Lower lobe of right lung (tissue), 2 donors: ENCODE measurements at places on chromosomes 5 and 9. TPM values are rescaled to one million over a fixed set of nuclear protein-coding genes. Genes with fewer than 3 reads are reported as not detected.

The PCDHAC2 gene
- total RNA-seq = 5.8 TPM

The PFN3 gene
- total RNA-seq = not detected

GRCh38 chr9:3875361-3876132 is 349.7 kb upstream of the RFX3 start:
- H3K27ac ChIP-seq = no peak overlapping the region
- DNase-seq = no peak
- no peaks in the 10 kb centered on the region for H3K27me3 ChIP-seq

GRCh38 chr5:8598356-8598755 is 729.4 kb downstream of the MTRR start:
- no peak overlapping the region for H3K4me3 ChIP-seq
- no peaks in the 10 kb centered on the region for H3K4me1 ChIP-seq
- H3K27ac ChIP-seq = no peak overlapping the region
- no peaks in the 10 kb centered on the region for H3K27me3 ChIP-seq
- DNase-seq = no peak

DNA sequence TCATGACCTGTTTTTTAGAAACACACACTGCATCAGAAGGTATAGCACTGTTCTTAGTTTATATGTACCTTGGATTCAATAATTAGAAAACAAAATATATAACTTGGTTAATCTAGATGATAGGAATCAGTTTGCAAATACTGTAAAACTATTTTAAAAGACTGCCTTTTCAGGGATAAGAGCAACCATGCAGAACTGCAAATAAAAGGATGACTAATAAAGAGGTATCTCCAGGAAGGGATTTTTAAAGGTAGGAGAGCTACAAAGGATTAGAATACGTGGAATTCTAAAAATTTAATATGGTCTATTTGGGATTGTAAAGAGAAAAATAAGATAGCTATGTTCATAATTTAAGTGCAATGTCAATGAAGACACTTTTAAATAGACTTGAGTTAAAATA is 9.4 kb downstream of the GABRA1 start:
- H3K36me3 ChIP-seq = no peaks in the 10 kb centered on the region
- no peak overlapping the region for H3K27ac ChIP-seq
- H3K27me3 ChIP-seq = no peaks in the 10 kb centered on the region
- H3K4me1 ChIP-seq = no peaks in the 10 kb centered on the region

DNA sequence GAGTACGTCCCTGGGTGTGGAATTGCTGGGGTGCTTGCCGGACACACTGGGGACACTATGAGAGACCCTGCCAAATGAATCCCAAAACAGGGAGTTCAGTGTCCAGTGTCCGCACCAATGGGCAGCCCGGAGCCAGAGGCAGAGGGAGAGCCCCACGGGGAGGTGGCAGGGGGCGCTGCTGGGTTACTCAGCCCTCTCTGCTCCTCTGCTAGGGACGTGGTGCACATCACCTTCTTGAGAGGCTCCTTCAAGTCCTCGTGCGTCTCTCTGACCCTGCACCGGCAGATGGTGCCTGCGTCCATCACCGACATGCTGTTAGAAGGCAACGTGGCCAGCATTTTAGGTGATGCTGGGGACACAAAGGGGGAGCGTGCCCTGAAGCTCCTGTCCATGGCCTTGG is 20.8 kb downstream of the STKLD1 start:
- H3K27me3 ChIP-seq = peaks cover 9% of the 10 kb centered on the region
- H3K4me3 ChIP-seq = no peak overlapping the region
- H3K27ac ChIP-seq = no peak overlapping the region
- H3K4me1 ChIP-seq = no peaks in the 10 kb centered on the region
- DNase-seq = no peak

- H3K4me1 ChIP-seq = no peaks in the 10 kb centered on the region
- H3K27ac ChIP-seq = no peak overlapping the region
- H3K27me3 ChIP-seq = no peaks in the 10 kb centered on the region
- DNase-seq = no peak
Measured at GRCh38 chr9:99954819-99955218, 48.4 kb downstream of the STX17 start.

GRCh38 chr9:124017051-124017928 is 5.7 kb downstream of the LHX2 start:
- peaks cover 45% of the 10 kb centered on the region for H3K4me1 ChIP-seq
- H3K27ac ChIP-seq = no peak overlapping the region
- H3K36me3 ChIP-seq = no peaks in the 10 kb centered on the region
- DNase-seq = no peak
- H3K4me3 ChIP-seq = peak overlapping the region; percentile 8
- H3K27me3 ChIP-seq = peaks cover 100% of the 10 kb centered on the region

- peaks cover 81% of the 10 kb centered on the region for H3K36me3 ChIP-seq
- H3K4me1 ChIP-seq = peaks cover 16% of the 10 kb centered on the region
- peak overlapping the region; percentile 39 for H3K27ac ChIP-seq
- H3K27me3 ChIP-seq = no peaks in the 10 kb centered on the region
Measured at GRCh38 chr5:32100230-32100629, 73.9 kb downstream of the GOLPH3 start.
